ENCODE measurements at places on chromosomes 6 and 20. TPM values are rescaled to one million over a fixed set of nuclear protein-coding genes. Genes with fewer than 3 reads are reported as not detected.

Gene HLA-DPA1
- total RNA-seq: 185 TPM

Gene TRIM15
- 19.6 TPM for total RNA-seq

Gene PRND
- total RNA-seq: not detected

Gene ZNF341
- 5.8 TPM for total RNA-seq

Gene RIMS1
- 22.2 TPM for total RNA-seq

Gene FGD2
- 20.5 TPM for total RNA-seq

Gene TMC2
- total RNA-seq: 0.12 TPM

Gene ZSCAN26
- total RNA-seq: 17.2 TPM

Gene MEI4
- 0.17 TPM for total RNA-seq

Gene ACOT13
- 29.0 TPM for total RNA-seq

Gene GPR63
- 1.6 TPM for total RNA-seq

Gene PPP1R16B
- 4.1 TPM for total RNA-seq

Gene LST1
- 18.4 TPM for total RNA-seq

Gene PDYN
- total RNA-seq: not detected

Gene EYS
- total RNA-seq: not detected

Gene IMPG1
- total RNA-seq: not detected

Gene HNF4A
- total RNA-seq: 74.4 TPM

Gene MEP1A
- not detected for total RNA-seq

Gene IP6K3
- 0.26 TPM for total RNA-seq

Gene EEF1E1
- total RNA-seq: 11.6 TPM

Gene SLC35D3
- not detected for total RNA-seq

Gene ZC3H12D
- 1.6 TPM for total RNA-seq

Gene ISM1
- total RNA-seq: 0.95 TPM

Gene RIMS4
- total RNA-seq: 0.06 TPM

Gene STX11
- 2.9 TPM for total RNA-seq

Gene PPP1R3D
- total RNA-seq: 16.9 TPM

Gene UBE2J1
- total RNA-seq: 32.5 TPM

Gene SPATA25
- total RNA-seq: 2.8 TPM

Gene CTCFL
- 0.17 TPM for total RNA-seq

Gene DDX27
- 32.6 TPM for total RNA-seq

Gene CYP21A2
- 1.3 TPM for total RNA-seq

Gene ADGB
- not detected for total RNA-seq

Gene TFAP2B
- total RNA-seq: not detected

Gene GRM4
- not detected for total RNA-seq

Gene CFB
- 476 TPM for total RNA-seq

Gene ZNF391
- total RNA-seq: 1.9 TPM

Gene OPRM1
- not detected for total RNA-seq

Gene SLC32A1
- total RNA-seq: not detected

Gene NKAIN2
- total RNA-seq: 0.29 TPM

Gene MOXD1
- total RNA-seq: 3.8 TPM

Gene KIF25
- total RNA-seq: 0.43 TPM

Gene SLC4A11
- 4.8 TPM for total RNA-seq

Gene PACSIN1
- total RNA-seq: 1.4 TPM

Gene SYNDIG1
- 5.7 TPM for total RNA-seq

Gene RAET1E
- total RNA-seq: 0.23 TPM

Gene TFEB
- 41.7 TPM for total RNA-seq

Gene TUBB2B
- total RNA-seq: 24.5 TPM

Gene NOTCH4
- total RNA-seq: 14.9 TPM

Measured in mucosa of gallbladder (tissue), 1 donor.